Right lobe of liver (tissue), 6 donors: ENCODE measurements at places on chromosomes 3 and 15.

DNA sequence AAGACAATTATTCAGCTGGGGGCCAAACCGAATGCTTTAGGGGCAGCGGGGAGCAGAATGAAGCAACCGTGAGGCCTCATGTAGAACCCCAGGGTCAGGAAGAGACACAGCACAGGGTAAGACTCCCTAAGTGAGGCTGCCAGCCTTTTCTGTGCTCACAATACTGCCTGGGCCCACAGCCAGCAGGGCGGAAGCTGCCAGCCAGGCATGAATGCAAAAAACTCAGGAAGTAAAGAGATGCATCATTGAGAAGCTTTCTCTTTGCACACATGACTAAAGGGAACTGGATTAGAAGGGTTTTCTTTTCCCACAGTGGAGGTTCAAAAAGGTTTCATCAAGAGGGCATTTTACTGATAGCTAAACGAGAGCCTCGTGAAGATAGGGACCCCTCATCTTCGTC lies 33.3 kb downstream of the CA12 start:
- no peaks in the 10 kb centered on the region for H3K27me3 ChIP-seq
- peak; percentile 44 for DNase-seq
- no peak overlapping the region for H3K27ac ChIP-seq
- no peaks in the 10 kb centered on the region for H3K36me3 ChIP-seq
- no peaks in the 10 kb centered on the region for H3K4me1 ChIP-seq
- H3K4me3 ChIP-seq = no peak overlapping the region

GRCh38 chr3:27939940-27940339 lies 217.8 kb upstream of the EOMES start:
- no peak for DNase-seq
- H3K4me1 ChIP-seq = no peaks in the 10 kb centered on the region
- no peaks in the 10 kb centered on the region for H3K27me3 ChIP-seq
- H3K4me3 ChIP-seq = no peak overlapping the region

- peak overlapping the region; percentile 100 for H3K27ac ChIP-seq
- no peak overlapping the region for H3K4me3 ChIP-seq
- peaks cover 21% of the 10 kb centered on the region for H3K4me1 ChIP-seq
- H3K27me3 ChIP-seq = no peaks in the 10 kb centered on the region
- no peaks in the 10 kb centered on the region for H3K36me3 ChIP-seq
Observed at GRCh38 chr15:92803536-92803851, 96.6 kb upstream of the CHD2 start.

DNA sequence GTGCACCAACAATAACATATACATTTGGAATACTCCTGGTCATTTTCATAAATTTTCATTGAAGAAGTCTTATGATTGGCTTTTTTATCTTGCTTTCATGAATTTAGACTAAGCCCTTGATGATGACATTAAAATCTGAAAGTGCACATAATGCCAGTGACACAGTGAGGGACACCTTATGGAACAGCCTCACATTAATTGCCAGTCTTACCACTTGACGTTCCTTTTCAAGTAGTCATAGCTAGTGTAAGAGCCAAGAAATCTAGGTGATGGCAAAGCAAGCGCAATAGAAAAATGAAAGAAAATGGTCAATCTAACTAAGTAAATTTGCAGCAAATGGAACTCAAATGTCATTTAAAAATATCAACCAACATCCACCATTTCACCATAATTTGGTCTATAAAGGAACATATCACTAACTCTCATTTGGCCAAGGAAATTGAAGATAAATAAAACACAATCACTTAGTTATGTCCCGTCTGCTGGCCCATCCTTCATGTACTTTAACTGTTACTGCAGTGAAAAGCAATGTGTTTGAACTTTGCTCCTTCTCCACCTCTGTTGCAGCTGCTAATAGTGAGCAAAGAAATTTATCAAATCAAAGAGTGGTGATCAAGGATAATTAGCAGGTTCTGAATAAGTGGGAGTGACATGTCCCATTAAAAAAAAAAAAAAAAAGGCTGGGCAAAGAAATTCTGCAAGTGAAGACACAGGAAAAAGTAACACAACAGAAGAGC lies 110.0 kb downstream of the TJP1 start:
- H3K27me3 ChIP-seq = no peaks in the 10 kb centered on the region
- H3K36me3 ChIP-seq = peaks cover 19% of the 10 kb centered on the region
- H3K4me1 ChIP-seq = no peaks in the 10 kb centered on the region

DNA sequence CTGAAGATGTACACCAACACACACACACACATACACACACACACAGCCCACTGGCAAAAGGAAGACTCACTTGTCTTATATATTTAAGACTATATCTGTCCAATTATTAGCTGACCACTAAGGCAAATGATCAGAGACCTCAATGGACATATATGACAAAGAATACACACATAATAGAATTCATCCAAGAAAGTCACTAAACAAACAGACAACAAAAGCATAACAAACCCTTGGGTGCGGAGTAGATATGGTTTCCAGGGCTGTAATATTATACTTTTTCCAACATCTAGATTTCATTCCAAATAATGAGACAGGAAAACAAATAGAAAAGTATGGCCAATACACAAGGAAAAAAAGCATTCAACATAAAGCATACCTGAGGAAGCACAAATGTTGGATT lies 72.3 kb upstream of the PRICKLE2 start:
- DNase-seq = no peak
- H3K4me3 ChIP-seq = no peak overlapping the region
- no peak overlapping the region for H3K27ac ChIP-seq
- no peaks in the 10 kb centered on the region for H3K36me3 ChIP-seq

DNA sequence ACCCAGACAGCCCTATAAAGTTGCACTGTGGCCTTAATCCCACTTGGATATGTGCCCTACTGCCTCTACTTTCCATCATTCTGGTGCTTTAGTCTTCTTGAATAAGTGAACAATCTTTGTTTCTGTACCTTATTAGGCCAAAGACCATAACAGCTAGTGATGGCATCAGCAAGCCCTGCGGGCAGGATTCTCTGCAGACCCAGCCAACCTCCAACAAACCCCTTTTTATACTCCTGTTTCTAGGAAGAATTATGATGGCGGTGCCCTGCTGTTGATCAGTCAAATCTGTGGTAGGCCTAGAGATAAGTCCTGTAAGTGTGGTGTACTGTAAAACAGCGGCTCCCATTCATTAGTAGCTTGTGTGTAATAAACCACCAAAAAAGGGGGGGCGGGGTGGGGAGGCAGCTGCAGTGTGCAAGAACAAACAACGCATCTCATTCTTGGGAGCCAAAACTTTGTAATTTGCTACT lies 40.5 kb downstream of the SOX2 start:
- no peak overlapping the region for H3K27ac ChIP-seq
- H3K4me1 ChIP-seq = no peaks in the 10 kb centered on the region
- no peaks in the 10 kb centered on the region for H3K27me3 ChIP-seq
- H3K4me3 ChIP-seq = no peak overlapping the region
- H3K36me3 ChIP-seq = no peaks in the 10 kb centered on the region
- no peak for DNase-seq

DNA sequence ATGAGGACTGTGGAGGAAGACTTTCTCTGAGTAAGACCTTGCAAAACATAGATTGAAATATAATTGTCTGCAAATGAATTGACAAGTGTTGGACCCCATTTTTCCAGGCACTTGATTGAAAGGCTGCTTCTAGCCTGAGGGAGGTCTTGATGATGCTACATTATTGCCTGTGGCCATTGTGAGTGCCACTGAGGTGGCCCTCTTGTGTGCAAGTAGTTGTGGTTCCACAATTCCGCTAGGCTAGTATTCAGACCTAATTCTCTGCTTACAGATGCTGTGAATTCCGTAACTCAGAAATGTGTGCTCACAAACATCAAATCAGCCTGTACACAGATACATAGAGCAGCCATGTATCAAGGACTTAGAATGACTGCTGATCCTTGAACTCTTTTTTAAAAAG lies 34.7 kb downstream of the FNDC3B start:
- H3K36me3 ChIP-seq = no peaks in the 10 kb centered on the region
- peaks cover 2% of the 10 kb centered on the region for H3K4me1 ChIP-seq
- H3K27ac ChIP-seq = peak overlapping the region; percentile 64
- no peak for DNase-seq
- H3K27me3 ChIP-seq = no peaks in the 10 kb centered on the region
- H3K4me3 ChIP-seq = no peak overlapping the region

DNA sequence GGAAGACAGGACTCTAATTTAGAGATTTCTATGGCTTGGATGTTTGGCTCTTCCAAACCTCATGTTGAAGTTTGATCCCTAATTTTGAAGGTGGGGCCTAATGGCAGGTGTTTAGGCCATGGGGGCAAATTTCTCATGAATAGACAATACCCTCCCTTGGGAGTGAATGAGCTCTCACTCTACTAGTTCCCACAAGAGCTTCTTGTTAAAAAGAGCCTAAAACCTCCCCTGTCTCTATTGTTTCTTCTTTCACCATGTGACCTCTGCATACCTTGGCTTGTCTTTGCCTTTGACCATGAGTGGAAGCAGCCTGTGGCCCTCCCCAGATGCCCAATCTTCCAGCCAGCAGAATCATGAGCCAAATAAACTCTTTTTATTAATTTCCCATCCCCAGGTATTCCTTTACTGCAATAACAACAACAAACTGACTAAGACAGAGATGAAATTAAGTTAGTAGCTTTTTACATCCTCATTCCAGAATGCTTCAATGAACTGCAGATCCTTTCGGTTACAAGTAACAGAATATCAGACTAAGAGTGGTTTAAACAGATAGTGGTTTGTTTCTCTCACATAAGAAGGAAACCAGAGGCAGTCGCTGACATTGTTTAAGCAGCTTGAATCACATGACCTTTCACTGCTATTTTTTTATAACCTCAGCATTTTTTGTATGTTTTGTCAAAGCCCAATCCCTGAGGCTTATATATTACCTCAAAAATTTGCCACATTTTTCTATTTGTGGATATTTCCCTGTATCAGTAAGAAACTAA lies 1013.3 kb upstream of the SEMA6D start:
- H3K27ac ChIP-seq = no peak overlapping the region
- DNase-seq = no peak
- H3K27me3 ChIP-seq = no peaks in the 10 kb centered on the region
- no peaks in the 10 kb centered on the region for H3K36me3 ChIP-seq
- H3K4me1 ChIP-seq = no peaks in the 10 kb centered on the region

GRCh38 chr3:123021388-123021787 lies 6.2 kb downstream of the SEMA5B start:
- H3K4me1 ChIP-seq = peaks cover under 1% of the 10 kb centered on the region
- no peak overlapping the region for H3K27ac ChIP-seq
- no peaks in the 10 kb centered on the region for H3K27me3 ChIP-seq
- DNase-seq = no peak

- no peak for DNase-seq
- no peaks in the 10 kb centered on the region for H3K36me3 ChIP-seq
- no peaks in the 10 kb centered on the region for H3K4me1 ChIP-seq
- no peak overlapping the region for H3K27ac ChIP-seq
Observed at GRCh38 chr15:42627485-42627884, 52.1 kb downstream of the STARD9 start.

GRCh38 chr3:194621947-194622346 lies 11.3 kb downstream of the TMEM44 start:
- no peak overlapping the region for H3K27ac ChIP-seq
- H3K27me3 ChIP-seq = no peaks in the 10 kb centered on the region
- DNase-seq = no peak
- H3K4me3 ChIP-seq = no peak overlapping the region
- H3K36me3 ChIP-seq = no peaks in the 10 kb centered on the region

GRCh38 chr15:77542491-77543001 lies 90.2 kb downstream of the LINGO1 start:
- H3K36me3 ChIP-seq = no peaks in the 10 kb centered on the region
- peaks cover 6% of the 10 kb centered on the region for H3K4me1 ChIP-seq
- no peak overlapping the region for H3K4me3 ChIP-seq
- H3K27ac ChIP-seq = no peak overlapping the region
- no peaks in the 10 kb centered on the region for H3K27me3 ChIP-seq

- H3K27ac ChIP-seq = no peak overlapping the region
- H3K27me3 ChIP-seq = no peaks in the 10 kb centered on the region
- no peaks in the 10 kb centered on the region for H3K36me3 ChIP-seq
- no peak overlapping the region for H3K4me3 ChIP-seq
Observed at GRCh38 chr3:133367956-133368355, 31.9 kb upstream of the BFSP2 start.

GRCh38 chr3:7710284-7710683 lies 791.3 kb upstream of the LMCD1 start:
- DNase-seq = no peak
- H3K4me1 ChIP-seq = no peaks in the 10 kb centered on the region
- no peaks in the 10 kb centered on the region for H3K36me3 ChIP-seq
- no peaks in the 10 kb centered on the region for H3K27me3 ChIP-seq
- H3K4me3 ChIP-seq = no peak overlapping the region

- H3K27me3 ChIP-seq = no peaks in the 10 kb centered on the region
- peak; percentile 52 for DNase-seq
- H3K4me3 ChIP-seq = no peak overlapping the region
- no peaks in the 10 kb centered on the region for H3K36me3 ChIP-seq
- H3K4me1 ChIP-seq = no peaks in the 10 kb centered on the region
Observed at GRCh38 chr15:63019511-63020109, 22.9 kb upstream of the TPM1 start.

GRCh38 chr3:67662733-67663132 lies 8.3 kb upstream of the SUCLG2 start:
- no peak for DNase-seq
- no peak overlapping the region for H3K27ac ChIP-seq
- H3K4me1 ChIP-seq = no peaks in the 10 kb centered on the region
- no peaks in the 10 kb centered on the region for H3K36me3 ChIP-seq

- no peak overlapping the region for H3K27ac ChIP-seq
- H3K4me3 ChIP-seq = no peak overlapping the region
- H3K27me3 ChIP-seq = no peaks in the 10 kb centered on the region
- H3K4me1 ChIP-seq = no peaks in the 10 kb centered on the region
- no peak for DNase-seq
Observed at GRCh38 chr3:53353202-53353601, 5.9 kb upstream of the DCP1A start.

DNA sequence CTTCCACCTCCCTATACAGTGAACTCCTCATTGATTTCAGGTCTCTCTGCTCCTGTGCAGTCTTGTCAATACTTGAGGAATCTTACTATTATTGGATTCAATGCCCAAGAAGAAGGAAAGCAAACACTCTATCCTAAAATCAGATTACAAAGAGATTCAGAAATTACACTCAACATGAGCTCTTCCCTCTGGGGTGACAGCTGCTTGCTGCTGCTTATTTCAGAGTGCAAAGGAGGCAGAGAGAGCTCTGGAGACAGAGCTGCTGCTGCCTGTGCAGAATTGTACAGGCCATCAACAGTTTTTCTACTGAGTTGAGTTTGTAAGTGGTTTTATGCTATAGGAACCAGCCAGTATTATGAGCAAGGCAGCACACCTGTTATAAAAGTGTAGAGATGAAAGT lies 7.1 kb downstream of the RYR3 start:
- no peaks in the 10 kb centered on the region for H3K36me3 ChIP-seq
- H3K4me1 ChIP-seq = no peaks in the 10 kb centered on the region
- no peaks in the 10 kb centered on the region for H3K27me3 ChIP-seq
- H3K4me3 ChIP-seq = no peak overlapping the region
- H3K27ac ChIP-seq = no peak overlapping the region

- no peaks in the 10 kb centered on the region for H3K36me3 ChIP-seq
- no peak overlapping the region for H3K4me3 ChIP-seq
- H3K4me1 ChIP-seq = no peaks in the 10 kb centered on the region
- no peak overlapping the region for H3K27ac ChIP-seq
- no peaks in the 10 kb centered on the region for H3K27me3 ChIP-seq
- DNase-seq = no peak
Observed at GRCh38 chr3:38283810-38284755, 2.0 kb downstream of the SLC22A14 start.
